NCI-H345 (cell line): ENCODE measurements at places on chromosomes 11 and 22.

DNA sequence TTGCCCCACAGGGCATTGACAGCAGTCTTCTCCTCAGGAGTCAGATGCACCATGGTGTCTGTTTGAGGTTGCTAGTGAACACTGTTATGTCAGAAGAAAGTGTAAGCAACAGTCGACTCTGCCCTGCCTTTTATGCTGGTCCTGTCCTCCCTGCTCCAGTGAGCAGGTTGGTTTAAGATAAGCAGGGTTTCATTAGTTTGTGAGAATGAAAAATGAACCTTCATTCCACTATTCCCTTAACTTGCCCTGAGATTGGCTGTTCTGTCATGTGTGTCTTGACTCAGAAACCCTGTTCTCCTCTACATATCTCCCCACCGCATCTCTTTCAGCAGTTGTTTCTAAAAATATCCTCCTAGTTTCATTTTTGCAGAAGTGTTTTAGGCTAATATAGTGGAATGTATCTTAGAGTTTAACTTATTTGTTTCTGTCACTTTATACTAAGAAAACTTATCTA is at the start of gene HBD:
Gene HBD (minus strand): TSS at position 103 of the 454 bp plus-strand sequence. CDS start 50 bp downstream, at position 53.
- DNase-seq: no peak

DNA sequence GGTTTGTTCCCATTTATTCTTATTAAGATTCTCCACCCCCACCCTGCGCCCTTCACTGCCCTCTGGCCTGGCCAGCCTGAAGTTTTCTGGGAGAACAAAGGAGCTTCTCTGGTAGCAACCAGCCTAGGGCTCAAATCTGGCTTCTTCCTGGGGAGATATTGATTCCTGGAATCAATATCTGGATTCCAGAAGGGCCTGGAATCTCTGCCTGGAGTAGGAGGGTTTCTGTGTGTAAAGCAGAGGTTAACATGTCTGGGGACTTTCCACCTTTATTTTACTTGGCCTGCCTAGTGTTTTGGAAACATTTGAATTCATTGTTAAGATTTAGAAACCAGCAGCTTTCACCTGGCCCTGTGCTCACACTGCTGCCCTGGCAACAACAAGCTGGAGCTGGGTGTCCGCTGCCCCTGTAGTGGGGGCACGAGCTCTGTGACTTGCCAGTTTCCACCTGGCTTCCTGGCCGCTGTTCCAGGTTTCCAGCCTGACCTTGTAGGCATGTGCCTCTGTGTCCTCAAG is 5.5 kb downstream of the C11orf91 start:
- no peak for DNase-seq

GRCh38 chr22:20526628-20527355 is 19.4 kb downstream of the MED15 start:
- DNase-seq: no peak

DNA sequence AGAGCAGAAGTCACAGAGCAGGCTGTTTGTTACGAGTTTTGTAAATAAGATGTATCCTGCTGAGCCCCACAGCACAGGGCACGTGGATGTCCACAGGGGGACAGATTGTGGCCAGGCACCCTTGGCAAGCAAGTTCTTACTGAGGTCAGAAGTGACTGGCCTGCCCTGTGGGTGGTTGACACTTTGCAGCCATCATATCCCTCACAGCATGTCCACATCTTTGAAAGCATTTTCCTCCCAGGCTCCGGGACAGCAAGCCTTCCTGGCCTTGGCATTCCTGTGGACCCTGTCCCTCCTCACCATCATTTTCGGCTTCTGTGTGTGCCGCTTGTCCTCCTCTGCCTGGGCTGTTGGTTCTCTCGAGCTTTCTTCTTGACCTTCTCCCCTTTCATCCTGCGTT is 189.5 kb downstream of the TBC1D22A start:
- no peak for DNase-seq

DNA sequence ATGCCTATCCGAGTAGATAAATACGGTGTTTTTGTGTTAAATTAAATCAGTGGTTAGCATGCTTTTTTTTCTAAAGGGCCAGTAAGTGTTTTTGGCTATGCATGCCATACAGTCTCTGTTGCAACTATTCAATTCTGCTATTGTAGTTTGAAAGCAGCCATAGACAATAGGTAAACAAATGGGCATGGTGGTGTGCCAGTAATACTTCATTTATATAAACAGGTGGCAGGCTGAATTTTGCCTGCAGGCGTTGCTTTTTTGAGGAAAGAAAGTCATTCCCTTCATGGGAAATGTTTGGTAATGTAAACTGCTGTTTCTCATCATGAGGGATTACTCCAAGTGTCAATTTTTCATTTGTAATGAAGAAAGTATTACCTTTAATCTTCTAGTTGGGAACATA is 106.5 kb downstream of the TMEM135 start:
- DNase-seq: peak; percentile 55

DNA sequence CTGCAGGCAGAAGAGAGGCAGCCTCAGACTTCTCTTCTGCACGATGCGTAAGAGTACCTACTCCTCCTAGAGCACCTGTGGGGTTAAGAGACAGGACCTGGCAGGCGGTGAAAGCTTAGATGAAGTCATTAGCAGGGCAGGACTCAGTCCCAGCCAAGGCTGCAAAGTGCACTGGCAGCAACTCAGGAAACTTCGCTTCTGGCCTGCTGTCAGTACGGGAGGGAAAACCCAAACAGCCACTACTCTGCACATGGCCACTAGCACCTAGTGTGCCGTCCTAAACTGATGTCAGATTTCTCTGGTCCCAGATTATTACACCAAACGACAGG is 8.8 kb upstream of the KLHL35 start:
- no peak for DNase-seq

- peak; percentile 27 for DNase-seq
Observed at GRCh38 chr11:57482782-57483561, 22.6 kb downstream of the RTN4RL2 start.

DNA sequence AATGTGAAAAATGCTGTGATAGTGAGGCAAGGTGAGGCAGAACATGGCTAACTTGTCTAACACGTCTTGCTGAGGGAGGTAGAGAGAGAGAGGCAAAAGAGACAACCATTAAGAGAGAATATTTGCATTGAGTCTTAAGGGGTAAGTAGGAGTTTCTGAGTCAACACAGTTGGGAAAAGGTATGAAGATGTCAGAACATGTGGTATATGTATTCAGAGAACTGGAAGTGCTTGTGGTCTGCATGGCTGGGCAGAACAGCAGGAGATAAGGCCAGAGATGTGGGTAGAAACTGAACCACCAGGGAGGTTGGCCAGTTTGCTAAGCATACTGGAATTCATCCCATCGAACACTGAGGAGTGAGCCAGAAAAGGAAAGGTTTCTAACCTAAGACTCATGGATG is 25.0 kb upstream of the SLC5A1 start:
- no peak for DNase-seq

GRCh38 chr11:68212421-68213134 is 518 bp downstream of the KMT5B start:
- peak; percentile 51 for DNase-seq

GRCh38 chr22:37044634-37045625 is 6.6 kb upstream of the KCTD17 start:
- no peak for DNase-seq

DNA sequence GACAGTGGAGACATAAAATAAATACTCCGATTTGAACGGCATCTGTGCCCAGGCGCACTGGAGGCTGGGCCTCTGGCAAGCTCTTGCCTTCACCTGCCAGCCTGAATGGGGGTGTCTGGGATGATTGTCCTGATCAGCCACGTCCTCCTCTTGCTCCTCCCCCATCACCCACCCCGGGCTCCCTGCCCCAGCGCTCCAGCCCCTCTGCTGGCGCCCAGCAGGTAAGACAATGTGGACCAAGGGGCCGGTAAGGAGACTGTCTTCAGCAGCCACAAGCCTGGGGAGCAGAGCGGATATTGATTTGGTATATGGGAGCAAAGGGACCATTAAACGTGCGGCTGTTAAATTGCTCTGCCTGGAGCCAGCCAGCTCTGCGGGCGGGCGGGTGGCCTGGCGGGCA is 24.9 kb downstream of the WNT11 start:
- DNase-seq: peak; percentile 12

DNA sequence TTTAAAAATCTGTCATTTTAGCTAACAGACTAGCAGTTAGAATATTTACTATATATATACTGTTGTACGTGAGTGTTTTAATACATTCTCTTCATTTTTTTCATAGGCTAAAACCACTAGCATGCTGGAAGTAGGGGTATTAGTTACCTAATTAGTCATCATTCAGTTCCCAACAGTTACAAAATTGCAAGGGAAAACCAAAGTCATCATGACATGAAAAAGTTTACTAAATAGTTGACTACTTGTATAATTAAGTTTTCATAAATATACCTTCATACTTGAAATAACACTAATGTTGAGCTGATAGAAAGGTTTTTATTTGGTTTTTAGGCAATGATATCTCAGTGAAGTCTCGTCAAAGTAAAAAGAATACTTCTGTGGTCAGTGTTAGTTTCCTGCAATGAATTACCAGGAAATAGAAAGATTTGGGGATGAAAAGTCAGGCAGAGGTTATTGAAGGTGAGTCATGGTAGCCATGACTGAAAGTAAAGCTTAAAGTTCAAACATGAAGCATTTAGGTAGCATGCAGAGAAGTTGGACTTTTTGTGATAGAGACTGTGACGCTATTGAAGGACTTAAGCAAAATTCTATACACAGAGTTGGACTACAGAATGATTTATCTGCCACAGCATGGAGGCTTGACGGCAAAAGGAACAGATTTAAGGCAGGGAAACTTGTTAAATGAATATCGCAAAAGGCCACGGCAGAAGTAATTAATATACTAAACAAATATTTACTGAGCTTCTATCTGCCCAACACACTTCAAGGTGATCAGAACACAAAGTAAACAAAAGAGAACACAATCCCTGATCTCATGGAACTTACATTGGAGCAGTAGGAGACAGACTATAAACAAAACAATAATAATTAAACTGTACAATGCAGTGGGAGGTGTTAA is 828.1 kb upstream of the FAT3 start:
- DNase-seq: peak; percentile 72
